Aortic smooth muscle cell (primary cell): ENCODE measurements at places on chromosomes 11 and 22. TPM values are rescaled to one million over a fixed set of nuclear protein-coding genes. Genes with fewer than 3 reads are reported as not detected.

The SLC25A18 gene
- total RNA-seq = not detected in 2 replicates

The CD248 gene
- 21.9 and 23.3 TPM in 2 replicates for total RNA-seq

The TEX54 gene
- total RNA-seq = not detected in 2 replicates

The MRGPRX3 gene
- not detected in 2 replicates for total RNA-seq

The IRAG1 gene
- total RNA-seq = 25.0 and 73.2 TPM in 2 replicates

The SAA4 gene
- not detected in 2 replicates for total RNA-seq

The PARVG gene
- total RNA-seq = 0.06 and 0.13 TPM in 2 replicates
